CD4-positive, alpha-beta T cell treated with Interleukin-17A for 4 hours (primary cell): ENCODE measurements at places on chromosomes 1 and 21.

- DNase-seq: no peak
These were observed 18.1 kb upstream of the PGD start for GRCh38 chr1:10380594-10381275.

DNA sequence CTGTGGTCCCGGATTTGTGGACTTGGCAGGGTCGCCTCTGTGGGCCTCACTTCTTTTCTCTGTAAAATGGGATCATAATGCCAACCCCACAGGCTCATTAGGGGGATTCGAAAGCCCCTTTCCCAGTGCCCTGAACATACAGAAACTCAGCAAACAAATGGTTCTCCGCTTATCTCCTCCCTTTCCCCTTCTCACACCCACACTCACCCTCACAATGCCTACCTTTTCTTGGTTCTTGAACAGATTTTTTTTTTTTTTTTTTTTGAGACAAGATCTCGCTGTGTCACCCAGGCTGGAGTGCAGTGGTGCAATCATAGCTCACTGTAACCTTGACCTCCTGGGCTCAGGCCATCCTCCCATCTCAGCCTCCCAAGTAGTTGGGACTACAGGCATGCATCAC, 175.7 kb downstream of the KAZN start:
- no peak for DNase-seq

DNA sequence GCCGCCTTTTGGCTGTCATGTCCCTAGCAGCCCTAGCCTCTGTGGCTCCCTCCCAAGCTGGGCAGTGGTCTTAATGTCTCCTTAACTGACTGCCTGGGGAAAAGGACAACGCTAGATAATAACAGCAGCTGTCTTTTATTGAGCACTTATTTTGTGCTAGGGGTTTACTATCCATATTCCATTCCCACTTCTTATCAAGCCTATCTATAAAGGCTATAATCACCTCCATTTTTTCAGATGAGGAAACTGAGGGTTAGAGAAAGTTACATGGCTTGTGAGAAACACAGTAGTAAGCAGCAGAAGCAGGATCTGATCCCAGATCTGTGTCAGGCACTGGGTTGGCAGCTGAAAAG, 6.2 kb downstream of the SH3BGRL3 start:
- no peak for DNase-seq

- no peak for DNase-seq
These were observed 66.8 kb downstream of the DNAH14 start for GRCh38 chr1:224996266-224996665.

DNA sequence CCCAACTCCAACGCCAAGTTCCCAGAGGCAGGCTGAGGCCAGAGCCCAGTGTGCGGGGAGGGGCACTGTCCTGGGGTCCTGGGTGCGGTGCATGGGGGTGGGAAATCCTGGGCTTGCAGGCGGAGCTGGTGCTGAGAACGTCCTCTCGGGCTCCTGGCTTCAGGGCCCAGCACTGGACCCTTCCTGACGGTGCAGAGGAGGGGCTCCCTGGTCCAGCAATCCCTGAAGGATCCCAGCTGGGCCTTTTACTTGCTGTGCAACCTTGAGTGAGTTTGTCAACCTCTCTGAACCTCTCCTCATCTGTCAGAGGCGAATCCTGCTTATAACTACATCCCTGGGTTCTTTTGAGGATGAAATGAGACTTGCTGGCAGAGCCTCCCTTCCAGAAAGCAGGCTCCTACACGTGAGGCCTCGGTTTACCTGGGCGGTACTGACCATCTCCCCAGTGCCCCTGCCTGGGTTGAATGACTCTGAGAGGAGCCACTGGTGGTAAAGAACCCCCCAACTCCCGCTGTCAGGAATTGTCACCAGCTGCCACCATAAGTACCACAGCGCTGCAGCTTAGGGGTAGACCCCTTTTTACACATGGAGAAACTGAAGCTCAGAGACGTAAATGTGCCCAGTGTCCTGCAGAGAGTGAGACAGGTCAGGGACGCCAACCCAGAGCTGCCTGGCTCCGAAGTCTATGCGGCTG, 77.3 kb downstream of the DHRS3 start:
- DNase-seq: no peak
